ENCODE measurements at places on chromosomes 3 and 15.

GRCh38 chr15:87461631-87462030, 794.9 kb downstream of the NTRK3 start:
- DNase-seq: no peak

- no peak for DNase-seq
Observed at GRCh38 chr3:27715454-27715806, 6.7 kb downstream of the EOMES start.

DNA sequence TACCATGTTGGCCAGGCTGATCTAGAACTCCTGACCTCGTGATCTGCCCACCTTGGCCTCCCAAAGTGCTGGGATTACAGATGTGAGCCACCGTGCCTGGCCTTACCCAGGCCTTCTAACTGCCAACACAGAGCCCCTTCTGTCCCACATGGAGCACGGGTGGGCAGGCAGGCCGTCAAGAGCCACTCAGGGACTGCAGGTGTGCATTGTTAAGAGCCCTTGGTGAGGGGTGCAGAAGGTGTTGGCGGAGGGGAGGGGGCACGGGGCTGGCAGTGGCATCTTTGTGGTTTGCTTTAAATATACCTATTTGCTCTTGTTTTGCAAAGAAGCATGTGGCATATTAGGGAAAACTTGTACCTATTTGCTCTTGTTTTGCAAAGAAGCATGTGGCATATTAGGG, 37.3 kb downstream of the SMAD6 start:
- no peak for DNase-seq

DNA sequence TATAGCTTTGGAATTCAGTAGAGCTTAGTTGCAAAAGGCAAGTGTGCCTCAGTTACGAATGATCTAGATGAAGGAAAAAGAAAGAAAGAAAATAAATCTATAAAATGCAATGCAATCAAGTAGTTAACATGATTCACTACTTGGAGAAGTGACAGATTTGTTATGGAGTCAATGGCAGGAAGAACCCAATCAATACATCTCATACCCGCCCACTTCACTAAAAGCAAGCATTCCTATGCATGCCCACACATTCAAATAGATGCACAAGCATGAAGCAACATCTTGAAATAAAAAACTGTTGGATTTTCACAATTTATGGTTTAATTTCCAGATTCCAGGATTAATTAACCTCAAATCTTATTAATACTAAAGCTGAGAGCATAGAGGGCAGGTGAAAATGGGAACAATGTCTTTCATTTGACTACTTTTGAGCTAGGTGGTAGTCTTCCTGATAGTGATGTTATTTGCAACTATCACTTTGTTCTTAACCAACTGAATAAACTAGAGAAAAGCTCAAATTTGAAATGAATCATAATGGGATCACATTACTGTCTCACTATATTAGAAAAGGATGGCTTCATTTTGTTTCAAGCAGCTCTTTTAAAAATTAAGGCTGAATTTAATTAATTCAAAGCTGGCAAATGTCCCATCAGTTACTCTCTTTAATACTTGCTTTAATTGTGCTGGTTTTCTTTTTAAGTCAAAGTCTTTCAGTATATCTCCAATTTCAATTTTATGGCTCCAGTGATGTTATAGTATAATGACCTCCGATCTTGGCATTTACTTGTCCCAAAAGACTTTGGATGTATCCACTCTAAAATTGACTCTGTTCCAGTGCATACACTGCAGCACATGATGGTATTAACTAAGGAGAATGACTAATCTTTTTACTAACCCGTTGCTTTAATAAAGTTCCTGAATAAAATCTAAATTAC, 46.7 kb upstream of the CCDC50 start:
- DNase-seq: no peak

- no peak for DNase-seq
Observed at GRCh38 chr3:154111365-154111935, 9.7 kb upstream of the ARHGEF26 start.

DNA sequence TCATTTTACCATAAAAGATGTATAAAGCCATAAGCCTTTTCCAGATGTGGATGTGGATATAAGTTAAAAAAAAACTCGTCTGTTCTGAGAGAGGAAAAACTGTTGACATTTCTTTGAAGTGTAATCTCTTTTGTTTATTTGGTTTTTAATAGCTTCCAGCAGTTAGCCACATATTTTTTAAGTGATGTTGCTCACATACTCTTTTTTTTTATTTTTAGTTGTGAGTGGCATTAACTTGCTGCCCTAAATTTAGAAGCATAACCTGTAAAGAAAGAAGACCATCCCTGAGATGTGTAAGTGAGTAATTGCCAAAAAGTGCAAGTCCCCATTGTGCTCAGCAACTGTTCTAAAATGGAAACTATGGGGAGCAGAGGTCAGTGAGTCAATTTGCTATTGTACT, 415.9 kb upstream of the MDFIC2 start:
- DNase-seq: no peak

DNA sequence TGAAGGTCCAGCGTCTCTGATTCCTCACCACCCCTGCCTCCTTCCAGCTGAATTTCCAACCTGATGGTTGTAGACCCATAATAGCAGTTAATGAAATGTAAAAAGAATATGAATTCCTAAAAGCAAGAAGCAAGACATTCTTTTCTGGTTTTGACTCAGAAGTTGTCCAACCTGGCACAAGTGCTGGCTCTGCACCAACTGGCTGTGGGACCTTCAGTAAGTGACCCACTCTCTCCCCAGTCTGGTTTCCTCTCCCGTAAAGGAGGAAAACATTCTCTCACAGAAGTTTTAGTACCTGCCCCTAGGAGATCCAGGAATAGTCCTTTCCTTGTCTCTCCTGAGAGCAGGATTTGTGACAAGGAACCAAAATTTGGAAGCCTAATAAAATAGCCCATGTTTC, 236.9 kb upstream of the TRIM42 start:
- DNase-seq: no peak

- peak; percentile 45 for DNase-seq
Observed at GRCh38 chr15:98904544-98904943, 103.0 kb downstream of the PGPEP1L start.

- DNase-seq: no peak
Observed at GRCh38 chr3:194009019-194009418, 126.9 kb upstream of the HES1 start.

DNA sequence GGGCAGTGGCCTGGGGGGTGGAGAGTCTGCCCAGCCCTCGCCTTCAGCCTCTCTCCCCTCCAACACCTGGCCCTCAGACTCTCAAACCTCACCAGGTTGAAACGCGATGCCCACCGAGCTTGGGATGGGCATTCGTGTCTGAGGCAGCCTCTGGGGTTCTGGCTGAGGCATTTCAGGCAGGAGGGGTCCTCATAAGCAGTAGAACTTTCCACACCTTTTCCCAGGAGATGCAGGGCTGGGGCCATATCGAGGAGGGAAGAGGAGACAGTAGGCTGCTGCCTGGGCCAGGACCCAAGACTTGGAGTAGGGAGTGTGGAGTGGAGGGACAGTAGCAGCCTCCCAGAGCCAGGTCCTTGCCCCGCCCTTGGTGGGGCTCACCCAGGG, 24.6 kb downstream of the ACAA1 start:
- DNase-seq: no peak

DNA sequence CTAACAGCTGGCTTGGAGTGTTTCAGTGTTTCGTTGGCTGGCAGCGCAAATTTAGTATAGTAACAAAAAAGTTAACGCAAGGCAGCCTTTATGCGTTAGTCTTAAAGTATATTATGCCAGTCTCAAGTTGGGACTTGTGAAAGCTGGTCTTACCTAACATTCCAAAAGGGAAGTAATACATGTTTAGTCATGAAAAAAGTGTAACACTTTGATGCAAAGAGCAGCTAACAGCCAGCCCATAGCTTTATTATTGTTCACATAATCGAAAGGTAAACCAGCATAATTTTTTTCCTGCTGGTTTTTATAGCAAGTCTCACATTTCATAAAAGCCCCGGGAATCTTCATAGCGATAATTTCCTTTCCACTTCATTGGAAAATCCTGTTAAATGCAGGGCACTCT, 2.4 kb upstream of the GPR87 start:
- no peak for DNase-seq

DNA sequence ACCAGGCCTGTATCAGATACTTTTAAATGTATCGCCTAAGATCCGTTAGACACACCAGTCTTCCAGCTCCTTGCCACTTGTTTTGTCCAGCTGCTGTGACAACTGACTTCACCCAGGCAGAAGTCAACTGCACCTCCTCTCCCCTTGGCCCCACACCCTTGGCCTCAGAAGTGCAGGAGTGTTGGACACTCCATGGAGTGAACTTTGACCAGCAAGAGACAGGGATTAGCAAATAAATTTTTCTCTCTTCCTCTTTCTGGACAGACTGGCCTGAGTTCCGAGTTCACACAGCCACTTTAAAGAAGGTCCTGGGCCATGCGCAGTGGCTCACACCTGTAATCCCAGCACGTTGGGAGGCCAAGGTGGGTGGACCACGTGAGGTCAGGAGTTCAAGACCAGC, 2.9 kb upstream of the CLN6 start:
- no peak for DNase-seq

DNA sequence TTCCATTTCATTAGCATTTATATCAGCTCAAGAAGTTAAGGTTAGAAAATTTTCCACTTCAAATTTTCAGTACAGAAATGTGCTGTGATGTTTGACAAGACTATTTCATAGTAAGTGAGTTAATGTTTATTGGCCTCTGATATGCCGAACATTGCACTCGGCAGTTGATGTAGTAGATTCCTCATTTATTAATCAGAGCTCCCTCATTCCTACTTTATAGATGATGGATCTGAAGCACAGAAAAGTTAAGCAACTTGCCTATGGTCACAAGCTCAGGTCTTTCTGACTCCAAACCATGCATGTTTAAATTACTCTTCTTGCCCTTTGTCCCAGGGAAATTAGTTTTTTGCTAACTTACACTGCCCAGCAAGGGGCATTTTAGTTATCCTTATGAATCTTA, 92.0 kb downstream of the ATG7 start:
- DNase-seq: peak; percentile 22

DNA sequence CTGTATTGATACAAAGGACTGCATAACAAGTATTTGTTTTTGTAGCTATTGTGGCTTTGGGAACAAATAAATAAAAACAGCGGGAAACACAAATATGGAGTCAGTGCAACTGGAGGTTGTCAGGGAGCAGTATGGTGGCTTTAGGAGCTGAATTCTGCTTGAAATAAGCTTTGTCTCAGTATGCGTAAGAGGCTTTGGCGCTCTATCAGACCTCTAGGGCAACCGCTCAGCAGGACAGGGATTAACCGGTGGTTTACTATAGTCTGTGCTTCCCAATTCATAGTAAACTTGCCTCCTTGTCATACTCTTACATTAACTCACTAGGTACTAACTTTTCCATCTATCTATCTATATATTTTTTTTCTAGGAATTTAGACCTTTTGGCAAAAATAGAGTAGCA, 104.6 kb downstream of the ZIC1 start:
- DNase-seq: no peak

GRCh38 chr15:68097029-68097428, 42.9 kb downstream of the PIAS1 start:
- DNase-seq: no peak

DNA sequence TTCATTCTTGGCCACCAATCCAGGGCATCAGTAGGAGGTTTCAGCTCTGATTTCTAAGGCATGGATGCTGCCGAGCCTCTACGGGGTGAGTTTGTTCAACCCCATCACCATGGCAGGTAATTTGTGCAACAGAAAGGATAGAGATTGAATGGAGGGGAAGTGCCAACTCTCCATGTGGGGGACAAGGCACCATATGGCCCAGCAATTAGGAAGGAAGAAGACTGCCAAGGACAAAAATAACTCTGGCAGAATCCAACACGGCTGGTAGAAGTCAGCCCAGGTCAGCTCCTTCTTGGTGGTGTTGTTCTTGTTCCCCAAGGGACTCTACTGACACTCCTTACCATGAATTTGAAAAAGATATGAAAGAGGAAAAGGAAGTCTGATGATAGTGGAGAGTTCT, 503.9 kb downstream of the MAGI1 start:
- no peak for DNase-seq

DNA sequence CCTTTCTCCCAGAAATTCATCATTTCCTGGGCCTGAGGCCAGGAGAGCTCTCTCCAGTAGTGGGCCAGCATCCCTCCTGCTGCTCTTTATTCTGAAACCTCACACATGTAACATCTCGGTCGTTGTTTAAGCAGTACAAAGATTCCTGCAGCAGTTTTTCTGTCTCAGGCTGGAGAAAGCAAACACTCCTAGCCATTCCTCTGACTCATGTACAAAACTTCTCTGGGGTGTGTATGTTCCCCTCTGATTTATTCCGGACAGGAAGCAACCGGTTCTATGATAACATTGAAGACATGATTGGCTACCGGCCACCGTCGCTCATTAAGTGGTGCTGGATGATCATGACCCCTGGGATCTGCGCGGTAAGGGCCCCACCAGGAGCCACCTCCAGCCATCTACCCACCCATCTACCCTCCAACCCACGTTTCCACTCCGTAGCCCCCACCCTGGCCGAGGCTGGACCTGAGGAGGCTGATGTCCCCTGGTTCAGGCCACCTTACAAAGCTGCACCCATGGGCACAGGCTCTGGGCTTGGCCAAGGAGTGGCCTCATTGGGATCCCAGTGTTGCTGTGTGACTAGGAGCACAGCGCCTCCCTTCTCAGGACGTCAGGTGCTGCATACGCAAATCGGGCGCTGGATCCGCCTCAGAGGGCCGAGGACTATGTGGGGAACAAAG, 58.6 kb upstream of the SLC6A1 start:
- no peak for DNase-seq

DNA sequence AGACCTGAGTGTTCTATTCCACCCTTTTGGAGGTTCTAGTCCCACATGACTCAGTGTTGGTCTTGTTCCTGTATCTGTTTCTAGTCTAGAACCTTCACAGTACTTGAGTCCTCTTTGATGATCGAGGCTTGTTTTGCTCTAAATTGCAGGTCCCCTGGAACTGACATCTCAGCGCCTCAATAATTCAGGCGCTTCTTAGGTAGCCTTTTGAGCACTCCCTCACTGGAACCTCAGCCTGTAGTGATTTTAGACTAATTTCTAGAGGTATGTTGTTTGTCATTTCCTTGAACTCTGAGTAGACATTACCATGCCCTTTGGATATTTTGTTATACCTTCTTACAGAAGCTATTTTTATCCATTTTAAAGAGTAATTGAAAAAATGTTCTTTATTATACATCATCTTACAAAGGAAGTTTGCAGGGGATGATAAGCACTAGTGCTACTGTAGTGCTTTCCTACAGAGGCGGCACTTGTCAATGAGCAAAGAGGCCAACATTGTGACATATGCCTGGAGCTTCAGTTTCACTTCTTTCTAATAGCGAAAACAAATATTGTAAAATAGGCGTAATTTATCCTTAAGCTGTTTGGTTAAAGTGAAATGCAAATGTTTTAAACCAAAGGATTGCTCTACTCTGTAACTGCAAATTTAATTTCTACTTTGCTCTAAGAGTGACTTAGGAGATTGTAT, 75.7 kb downstream of the EFL1 start:
- DNase-seq: no peak

GRCh38 chr15:80514071-80514780, 110.0 kb downstream of the ARNT2 start:
- DNase-seq: no peak
